Activated effector memory CD4-positive, alpha-beta T cell treated with anti-CD3 and anti-CD28 coated beads, Interleukin-2, amount 50 U/mL, for 16 hours (primary cell): ENCODE measurements at places on chromosomes 13 and 19.

DNA sequence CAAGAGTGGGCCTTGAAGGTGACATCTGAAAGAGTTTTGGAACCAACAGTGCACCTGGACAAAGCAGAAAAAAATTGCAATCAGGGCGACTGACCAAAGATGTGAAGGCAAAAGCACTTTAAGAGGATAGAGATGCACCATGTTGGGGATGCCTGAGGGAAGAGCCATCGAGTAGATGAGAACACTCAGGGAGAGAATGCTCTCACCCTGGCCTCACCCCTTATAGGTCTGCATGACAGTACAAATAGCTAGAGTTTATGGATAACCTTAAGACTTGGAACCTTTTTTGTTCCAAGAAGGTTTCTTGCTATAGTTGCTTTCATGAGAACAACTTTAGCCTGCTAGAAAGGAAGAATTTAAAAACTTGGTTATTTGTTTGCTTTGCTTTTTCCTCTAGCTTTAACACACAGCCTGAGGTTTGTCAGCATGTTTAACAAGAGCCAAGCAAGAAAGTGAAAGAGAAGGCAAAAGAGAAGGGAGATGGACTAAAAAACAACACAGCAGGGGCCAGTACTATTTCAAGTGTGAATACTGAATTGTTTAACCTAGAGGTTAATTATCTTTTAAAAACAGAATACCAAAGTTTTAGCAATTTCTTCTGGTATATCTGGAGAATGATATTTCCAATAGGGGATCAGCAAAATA, 418.9 kb downstream of the DIAPH3 start:
- no peak for DNase-seq

- no peak for DNase-seq
Observed at GRCh38 chr19:12000152-12000981, 35.1 kb downstream of the ZNF433 start.

GRCh38 chr13:111252446-111253364, 67.7 kb upstream of the TEX29 start:
- no peak for DNase-seq

- DNase-seq = no peak
Observed at GRCh38 chr19:49425922-49426592, 869 bp downstream of the GFY start.

DNA sequence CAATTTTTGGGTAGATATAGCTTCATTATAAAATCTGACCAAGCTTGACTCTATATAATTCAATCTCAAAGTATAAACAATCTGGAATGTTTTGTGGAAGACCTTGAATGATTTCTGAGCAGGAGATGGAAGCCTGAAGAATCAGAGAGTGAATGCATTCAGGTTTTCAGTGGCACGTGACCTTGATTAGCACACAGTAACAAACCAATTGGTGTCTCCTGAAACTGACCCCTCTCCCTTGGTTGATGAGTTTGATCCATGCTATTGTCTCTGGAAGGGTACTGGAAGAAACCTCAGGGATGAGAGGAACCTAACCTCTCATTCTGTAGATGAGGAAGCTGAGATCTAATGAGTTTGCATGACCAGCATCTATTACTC, 39.6 kb downstream of the PCDH8 start:
- DNase-seq = no peak

DNA sequence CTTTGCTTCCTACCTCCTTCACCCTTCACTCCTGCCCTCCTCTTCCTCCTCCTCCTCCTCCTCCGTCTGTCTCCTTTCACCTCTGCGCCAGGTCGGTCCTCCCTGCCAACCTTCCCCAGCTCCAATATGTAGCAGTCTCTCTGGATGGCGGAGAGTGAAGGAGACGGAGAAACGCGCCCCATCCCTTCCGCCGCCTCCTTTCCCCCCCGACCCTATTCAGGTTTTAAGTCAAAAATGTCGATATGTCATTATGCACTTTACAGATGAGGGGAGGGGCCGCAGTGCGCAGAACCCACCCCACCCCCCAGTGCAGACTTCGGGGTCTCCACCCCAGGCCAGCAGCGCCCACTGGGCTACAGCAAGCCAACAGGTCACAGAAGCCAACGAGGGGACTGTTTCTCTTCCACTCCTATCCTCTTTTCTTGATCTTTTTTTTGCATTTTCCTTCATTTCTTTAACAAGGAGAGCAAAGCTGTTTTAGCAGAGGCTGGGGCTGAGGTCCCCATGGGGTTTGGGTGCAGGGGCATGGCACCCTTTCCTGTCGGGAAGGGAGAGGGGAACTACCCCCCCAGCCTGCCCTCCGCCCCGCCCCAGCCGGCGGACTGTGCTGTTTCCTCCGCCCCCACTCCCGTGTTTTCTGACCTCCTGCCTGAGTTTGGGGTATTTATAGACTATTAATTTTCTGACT, 9.2 kb downstream of the MIDN start:
- DNase-seq = no peak

- DNase-seq = no peak
Observed at GRCh38 chr13:97124915-97125809, 97.0 kb upstream of the MBNL2 start.

DNA sequence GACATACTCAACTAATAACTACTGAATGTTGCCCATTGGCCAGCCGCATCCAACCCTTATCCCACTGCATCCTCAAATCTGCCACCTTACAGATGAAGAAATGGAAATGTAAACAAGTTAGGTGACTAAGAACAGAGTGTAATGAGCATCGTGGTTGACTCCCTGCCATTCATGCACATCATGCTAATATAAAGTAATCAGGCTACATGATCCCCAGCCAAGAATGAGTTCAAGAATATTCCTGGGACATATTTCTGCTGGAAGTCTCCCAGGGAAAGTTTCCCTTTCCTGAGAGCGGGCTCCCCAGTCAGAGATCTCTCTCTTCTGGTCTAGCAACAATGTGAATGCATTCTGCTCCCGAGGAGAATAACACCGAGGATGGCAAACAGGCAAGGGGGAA, 55.9 kb upstream of the SERP2 start:
- no peak for DNase-seq

DNA sequence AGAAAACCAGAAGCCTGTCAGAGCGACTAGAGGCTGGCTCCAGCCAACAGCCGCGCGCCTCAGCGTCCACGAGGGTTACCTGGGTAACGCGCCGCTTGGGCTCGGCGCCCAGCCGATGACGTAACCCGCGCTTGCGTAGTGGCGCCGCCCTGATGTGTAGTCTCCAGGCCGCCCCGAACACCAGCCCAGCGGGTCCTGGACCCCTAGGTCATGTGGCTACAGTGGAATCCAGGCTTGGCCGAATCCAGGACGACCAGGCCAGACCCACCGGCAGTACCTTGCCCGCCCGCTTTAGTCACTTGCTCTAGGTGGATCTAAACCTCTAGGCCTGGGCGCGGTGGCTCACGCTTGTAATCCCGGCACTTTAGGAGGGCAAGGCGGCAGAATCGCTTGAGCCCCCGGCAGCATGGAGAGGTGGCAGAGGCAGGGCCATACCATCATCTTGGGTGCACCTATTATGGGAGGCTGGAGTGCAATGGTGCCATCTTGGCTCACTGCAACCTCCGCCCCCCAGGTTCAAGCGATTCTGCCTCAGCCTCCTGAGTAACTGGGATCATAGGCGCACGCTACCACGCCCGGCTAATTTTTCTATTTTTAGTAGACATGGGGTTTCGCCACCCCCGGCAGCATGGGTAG, 7.2 kb upstream of the ZNF606 start:
- peak; percentile 78 for DNase-seq

GRCh38 chr13:29526741-29527140, 68.7 kb downstream of the SLC7A1 start:
- no peak for DNase-seq

DNA sequence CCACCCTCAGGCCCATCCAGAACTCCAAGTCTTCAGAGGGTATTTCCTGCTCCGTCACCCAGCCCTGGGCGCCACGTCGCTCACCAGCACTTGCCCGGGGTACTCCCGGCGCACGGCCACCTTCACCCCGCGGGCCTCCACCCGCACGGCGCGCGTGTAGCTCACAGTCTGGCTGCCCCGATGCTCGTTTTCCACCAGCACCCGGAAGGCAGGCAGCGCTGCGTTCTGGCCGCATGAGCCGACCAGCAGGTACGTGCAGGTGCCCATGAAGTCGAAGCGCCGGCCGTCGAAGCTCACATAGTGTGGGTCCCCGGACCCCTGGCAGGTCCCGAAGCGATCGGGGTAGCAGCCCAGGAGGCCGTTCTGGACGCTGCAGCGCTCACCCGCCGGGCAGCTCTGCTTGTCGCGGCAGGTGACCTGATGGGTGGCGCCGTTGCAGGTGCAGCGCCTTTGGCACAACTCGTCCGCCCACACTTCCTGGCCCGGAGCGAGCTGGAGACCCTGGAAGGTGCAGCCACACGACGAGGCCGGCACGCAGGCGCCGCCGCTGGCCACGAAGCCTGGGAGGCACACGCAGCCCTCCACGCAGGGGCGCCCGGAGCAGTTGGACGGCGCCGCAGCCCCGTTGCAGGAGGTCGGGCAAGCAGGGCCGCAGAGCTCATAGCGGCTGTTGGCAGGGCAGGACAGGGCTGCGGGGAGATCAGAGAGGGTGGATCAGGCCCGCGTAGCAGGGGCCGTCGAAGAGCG, 19.2 kb downstream of the FCGBP start:
- no peak for DNase-seq

- DNase-seq = no peak
Observed at GRCh38 chr13:59494151-59494550, 669.6 kb downstream of the DIAPH3 start.

DNA sequence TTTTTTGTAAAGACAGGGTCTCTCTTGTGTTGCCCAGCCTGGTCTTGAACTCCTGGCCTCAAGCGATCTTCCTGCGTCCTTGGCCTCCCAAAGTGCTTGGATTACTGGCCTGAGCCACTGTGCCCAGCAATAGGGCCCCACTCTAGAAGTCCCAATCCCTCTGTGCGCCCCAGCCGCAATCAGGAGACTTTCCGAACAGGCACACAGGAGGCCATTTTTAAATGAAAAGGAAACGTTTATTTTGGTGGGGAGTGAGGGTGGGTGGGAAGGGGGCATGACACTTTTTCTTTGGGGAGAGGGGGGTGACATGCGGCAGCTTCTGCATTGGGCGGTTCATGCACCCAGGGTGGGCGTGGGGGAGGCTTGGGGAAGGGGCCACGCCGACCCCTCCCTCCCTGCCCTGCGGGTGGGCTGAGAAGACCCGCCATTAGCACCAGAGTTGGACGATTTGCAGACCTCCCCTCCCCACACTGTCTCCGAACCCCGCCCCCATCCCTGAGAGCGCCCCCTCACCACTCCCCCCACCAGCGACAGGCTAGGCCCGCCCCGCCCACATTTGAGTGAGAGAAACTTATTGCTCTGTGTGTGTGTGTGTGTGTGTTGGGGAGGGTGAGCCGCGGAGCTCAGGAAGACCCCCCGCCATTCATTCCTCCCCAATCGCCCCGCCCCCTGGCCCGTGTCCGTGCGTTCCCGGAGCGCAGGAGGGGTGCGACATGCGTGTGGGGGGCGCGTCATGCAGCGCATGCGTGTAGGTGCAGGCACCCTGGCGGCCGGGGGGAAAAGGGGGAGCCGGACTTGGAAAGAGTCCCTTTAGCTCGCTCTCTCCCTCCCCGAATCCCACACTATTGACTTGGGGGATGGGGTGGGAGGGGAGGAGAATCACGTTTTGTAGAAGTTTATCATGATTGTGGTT, 17.2 kb downstream of the KCNC3 start:
- no peak for DNase-seq

GRCh38 chr13:75645141-75645540, 9.0 kb downstream of the LMO7 start:
- DNase-seq = no peak

GRCh38 chr13:108056278-108056677, 159.1 kb downstream of the LIG4 start:
- DNase-seq = no peak

DNA sequence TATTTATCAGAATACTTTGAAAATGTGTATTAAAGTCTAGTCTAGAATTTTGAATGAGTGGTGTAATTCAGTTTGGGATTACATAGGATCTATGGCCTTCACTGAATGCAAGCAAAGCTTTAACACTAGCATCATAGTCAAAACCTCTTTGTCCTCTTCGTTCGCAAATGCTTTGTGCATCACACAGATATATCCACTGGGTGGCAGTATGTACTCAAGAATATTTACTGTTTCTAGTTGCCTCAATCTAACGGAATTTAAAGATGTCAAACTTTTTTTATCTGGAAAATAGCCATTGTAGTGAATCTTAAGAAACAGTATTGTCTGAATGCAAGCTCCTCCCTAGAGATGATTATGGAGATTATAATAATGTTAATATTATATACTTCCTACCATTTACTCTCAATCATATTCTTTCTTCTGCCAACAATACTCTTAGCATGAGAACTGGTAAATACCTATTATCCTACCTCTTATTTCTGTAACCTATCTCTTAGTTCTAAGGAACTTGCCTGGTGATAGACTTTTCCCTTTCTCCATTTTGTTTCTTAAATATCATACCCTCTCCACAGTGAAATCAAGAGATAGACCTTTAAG, 25.8 kb downstream of the LACC1 start:
- DNase-seq = no peak

GRCh38 chr19:49690079-49690655, 749 bp upstream of the CPT1C start:
- DNase-seq = no peak

- DNase-seq = no peak
Observed at GRCh38 chr19:52992109-52993004, 21.4 kb upstream of the ERVV-1 start.

DNA sequence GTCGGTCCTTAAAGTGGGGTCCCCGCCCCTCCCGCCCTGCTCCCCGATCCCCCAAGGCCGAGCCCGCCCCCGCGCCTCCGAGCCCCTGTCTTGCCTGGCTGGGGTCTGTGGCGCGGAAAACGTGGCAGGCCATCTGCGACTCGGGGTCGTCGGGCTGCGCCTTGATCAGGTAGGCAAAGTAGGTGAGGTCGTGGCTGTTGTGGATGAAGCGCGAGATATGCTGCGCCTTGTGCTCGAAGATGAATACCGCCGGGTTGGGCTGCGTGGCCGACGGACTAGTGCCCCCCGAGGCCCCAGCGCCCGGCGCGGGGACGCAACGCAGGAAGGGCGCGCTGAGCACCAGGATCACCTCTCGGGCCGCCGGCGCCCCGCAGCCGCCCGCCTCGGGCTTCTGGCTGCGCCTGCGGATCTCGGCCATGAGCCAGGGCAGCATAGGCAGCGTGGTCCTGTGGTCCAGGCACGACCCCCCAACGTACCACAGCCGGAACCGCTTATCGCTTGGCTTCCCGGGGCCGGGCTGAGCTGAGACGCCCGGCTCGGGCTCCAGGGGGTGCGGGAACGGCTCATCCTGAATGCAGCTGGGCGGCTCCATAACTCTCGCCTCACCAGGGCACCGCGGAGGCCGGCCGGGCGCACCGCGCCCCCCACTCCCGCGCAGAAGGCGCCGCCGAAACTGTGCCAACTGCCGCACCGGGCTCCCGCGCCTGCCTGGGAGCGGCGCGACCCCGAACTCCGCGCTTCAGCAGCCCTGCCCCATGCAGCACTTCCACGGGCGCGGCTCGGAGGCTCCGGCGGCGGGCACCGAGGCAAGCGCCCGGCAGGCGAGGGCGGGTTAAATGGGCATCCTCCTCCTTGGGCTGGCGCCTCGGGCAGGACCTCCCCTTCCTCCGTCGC, 546 bp downstream of the TBC1D4 start:
- peak; percentile 64 for DNase-seq

- DNase-seq = no peak
Observed at GRCh38 chr19:5711713-5712161, 8.2 kb downstream of the LONP1 start.

GRCh38 chr13:31111136-31111535, 50.6 kb downstream of the HSPH1 start:
- no peak for DNase-seq
